GM20000 (cell line): ENCODE measurements at places on chromosomes 7 and 10.

DNA sequence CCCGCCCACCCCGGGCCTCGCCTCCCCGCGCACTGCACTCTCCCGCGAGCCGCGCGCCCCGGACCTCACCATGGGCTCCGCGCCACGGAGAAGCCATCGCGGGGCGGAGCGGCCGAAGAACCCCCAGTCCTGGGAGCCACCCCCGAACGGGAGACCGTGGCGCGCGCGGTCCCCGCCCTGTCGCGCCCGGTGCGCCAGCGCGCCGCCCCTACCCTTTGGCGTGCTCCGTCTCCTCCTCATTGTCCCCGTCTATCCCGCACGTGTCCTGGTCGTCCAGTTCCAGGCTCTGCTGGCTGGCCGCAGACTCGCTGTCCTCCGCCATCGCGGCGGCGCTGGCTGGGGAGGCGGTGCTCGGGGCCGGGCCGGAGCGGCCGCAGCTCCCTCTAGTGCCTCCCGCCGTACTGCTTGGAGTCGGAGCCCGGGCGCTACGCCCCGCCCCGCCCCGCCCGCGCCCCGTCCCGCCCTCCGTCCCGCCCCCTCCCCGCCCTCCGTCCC is at the start of gene NMT2:
NMT2 (minus strand) TSS at position 403 of the 495 bp plus-strand sequence; CDS start at position 322, 81 bp downstream.
- DNase-seq: no peak

DNA sequence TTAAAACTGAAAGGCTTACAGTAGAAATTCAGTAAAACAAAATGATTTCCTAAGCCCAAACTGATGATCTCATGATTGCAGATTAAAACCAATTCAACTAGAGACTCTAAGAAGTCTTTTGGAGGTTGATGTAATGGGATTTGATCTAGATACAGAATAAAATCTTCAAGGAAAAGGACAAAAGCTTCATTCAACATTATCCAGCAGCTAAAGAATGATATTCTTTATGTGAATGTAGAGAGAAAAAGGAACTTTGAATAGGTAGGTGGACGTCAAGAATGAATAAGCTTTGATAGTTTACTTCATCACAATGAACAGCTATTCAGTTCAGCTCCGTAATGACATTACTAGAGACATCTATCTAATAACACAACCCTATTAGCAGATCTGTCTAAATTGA is 744.4 kb downstream of the PHTF2 start:
- DNase-seq: no peak

DNA sequence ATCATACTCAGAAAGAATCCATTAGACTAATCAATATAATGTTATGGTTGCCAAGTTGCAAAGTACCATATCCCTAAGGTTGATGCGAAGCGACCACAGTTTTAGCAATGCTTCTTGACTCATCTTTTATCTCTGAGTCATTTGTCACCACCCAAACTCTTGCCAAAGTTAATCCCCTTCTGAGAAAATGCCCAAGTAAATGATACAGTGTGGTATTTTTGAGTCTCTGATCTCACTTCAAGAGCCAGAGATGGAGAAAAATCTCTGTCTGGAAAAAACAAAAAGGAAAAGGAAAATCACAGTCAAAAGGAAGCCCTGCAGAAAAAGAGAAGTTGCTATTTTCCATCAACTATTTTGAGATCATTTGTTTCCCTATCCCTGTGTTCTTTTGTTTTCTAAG is 26.7 kb upstream of the OTUD1 start:
- no peak for DNase-seq

DNA sequence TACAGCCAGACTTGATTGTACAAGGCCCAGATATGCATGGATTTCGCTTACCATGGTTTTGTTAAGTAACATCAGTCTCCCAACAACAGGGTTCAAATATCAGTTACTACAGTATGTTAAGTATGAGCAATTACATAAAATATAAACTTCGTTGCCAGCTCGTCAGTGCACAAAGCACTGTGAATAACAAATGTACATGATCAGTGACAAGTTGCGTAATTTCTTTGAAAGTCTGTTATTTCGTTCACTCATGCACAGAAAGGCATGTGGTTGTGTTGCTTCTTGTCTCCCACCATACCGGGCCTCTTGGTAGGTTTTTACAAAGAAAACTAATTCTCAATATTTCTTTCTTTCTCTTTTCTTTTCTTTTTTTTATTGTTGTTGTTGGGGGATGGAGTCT is 12.5 kb upstream of the ZNF487 start:
- no peak for DNase-seq

DNA sequence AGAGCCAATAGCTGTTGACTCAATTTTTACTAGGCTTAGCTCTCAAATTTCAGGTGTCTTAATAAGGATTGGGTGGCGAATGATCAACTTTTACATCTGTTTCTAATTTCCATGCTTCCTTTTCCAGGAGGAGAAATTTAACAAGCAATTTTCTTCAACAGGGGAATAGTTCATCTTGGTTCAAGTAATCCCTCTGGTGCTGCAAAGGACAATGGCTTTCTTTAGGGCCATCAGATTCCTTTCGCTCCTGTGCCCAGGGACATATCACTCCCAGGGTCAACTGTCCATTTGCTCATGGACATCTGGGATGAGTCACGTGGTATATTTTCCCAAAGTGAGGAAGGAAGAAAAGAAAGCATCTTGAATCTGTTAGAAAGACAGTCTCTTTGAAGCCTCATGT is 313.3 kb downstream of the FRMD4A start:
- no peak for DNase-seq

GRCh38 chr7:47310020-47310419 is 271.9 kb downstream of the TNS3 start:
- no peak for DNase-seq

DNA sequence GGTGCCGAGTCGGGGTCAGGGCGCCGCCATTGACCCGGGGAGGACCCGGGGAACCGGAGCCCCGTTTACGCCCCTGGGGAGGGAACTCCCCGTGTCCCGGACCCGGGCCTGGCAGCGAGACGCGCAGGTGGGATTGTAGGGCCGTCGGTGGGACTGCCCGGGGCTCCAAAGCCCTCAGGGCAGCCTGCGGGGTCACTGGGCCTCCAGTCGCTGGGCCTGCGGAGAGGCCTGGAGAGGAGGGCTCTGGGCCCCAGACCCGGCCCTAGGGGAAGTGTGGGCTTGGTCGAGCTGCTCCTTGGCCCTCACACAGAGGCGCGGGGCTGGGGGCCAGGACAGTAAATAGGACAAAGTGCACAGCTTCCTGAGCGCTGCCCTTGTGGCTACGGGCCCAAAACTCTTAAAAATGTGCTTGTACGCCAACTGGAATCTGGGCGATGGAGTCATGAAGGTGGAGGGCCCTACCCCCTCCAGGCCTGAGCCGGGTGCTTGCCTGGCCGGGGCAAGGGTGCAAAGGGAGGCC is 657 bp downstream of the ECHDC3 start:
- peak; percentile 39 for DNase-seq

- DNase-seq: no peak
Measured at GRCh38 chr7:31720366-31720765, 33.4 kb downstream of the PPP1R17 start.

DNA sequence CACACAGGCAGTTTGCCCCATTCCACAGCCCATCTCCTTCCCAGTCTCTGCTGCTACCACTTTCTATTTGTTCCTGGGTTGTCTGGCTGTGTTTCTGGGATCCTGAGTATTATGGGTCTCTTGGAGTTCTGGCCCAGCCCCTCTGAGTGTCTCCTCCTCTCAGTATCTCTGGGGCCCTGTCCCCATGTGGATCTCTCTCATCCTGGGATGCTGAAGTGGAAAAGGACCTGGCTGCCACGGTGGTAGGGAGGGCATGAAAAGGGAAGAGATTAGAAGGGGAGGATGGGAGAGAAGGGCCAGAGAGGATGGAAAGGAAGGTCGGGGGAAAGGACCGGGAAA is 54.5 kb upstream of the LBX1 start:
- DNase-seq: no peak

- peak; percentile 47 for DNase-seq
Measured at GRCh38 chr10:14556285-14556956, 218.3 kb downstream of the FAM107B start.

- DNase-seq: no peak
Measured at GRCh38 chr10:123536176-123536845, 129.8 kb upstream of the GPR26 start.

DNA sequence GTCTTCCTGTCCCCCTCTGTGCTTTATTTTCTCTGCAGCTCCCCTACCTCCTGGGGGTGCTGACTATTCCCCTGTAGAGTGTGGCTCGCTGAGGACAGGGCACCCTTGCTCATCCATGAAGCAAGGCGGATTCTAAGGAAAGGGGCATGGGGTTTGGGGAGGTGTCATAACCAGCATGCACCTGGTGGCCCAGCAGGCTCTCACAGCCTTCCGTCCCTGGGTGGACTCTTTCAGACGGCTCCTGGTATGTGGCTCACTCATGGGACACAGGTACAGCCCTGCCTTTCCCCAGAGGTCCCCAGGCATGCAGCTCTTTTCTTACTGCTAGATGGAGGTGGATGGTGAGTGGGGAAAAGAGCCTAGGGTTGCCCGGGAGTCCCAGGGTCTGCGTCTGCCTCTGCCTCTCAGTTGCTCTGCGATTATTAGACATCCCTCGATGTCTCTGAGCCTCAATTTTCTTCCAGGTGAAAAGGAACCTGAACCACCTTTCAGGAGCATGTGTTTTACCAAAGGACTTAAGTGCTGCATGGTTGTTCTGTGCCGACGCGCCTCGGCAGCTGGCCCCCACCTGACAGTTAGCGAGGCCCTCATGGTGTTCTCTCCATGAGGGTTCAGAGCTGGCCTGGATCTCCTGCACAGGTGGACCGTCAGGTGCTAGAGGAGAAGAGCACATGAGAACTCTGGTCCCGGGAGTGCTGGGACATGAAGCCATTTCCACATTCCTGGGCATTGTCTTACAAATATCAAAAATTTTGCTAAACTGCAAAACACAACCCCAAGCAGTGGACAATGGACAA is 172.5 kb upstream of the SHH start:
- DNase-seq: no peak

GRCh38 chr7:151687523-151688235 is 168.0 kb upstream of the RHEB start:
- no peak for DNase-seq

GRCh38 chr10:43322769-43323168 is 48.7 kb upstream of the FXYD4 start:
- no peak for DNase-seq

GRCh38 chr10:133009218-133009950 is 67.0 kb upstream of the CFAP46 start:
- DNase-seq: no peak

GRCh38 chr7:81218480-81219106 is 299.7 kb upstream of the SEMA3C start:
- no peak for DNase-seq
